ENCODE measurements at places on chromosomes 7 and 10.

- DNase-seq = no peak
These were observed 4.8 kb upstream of the DNAAF5 start for GRCh38 chr7:721619-722248.

DNA sequence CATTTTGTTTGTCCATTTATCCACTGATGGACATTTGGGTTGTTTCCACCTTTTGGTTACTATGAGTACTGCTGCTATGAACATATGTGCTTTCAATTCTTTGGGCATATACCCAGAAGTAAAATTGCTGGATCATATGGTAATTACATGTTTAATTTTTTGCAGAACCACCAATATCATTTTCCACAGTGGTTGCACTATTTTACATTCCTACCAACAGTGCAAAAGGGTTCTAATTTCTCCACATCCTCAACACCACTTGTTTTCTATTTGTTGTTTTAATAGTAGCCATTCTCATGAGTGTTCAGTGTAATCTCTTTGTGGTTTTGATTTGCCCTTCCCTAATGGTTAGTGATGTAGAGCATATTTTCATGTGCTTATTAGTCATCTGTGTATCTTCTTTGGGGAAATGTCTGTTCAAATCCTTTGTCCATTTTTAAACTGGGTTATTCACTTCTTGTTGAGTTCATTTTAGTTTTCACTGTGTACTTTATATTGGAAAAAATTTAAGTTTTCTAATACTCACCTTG lies 101.9 kb downstream of the HIBADH start:
- no peak for DNase-seq

DNA sequence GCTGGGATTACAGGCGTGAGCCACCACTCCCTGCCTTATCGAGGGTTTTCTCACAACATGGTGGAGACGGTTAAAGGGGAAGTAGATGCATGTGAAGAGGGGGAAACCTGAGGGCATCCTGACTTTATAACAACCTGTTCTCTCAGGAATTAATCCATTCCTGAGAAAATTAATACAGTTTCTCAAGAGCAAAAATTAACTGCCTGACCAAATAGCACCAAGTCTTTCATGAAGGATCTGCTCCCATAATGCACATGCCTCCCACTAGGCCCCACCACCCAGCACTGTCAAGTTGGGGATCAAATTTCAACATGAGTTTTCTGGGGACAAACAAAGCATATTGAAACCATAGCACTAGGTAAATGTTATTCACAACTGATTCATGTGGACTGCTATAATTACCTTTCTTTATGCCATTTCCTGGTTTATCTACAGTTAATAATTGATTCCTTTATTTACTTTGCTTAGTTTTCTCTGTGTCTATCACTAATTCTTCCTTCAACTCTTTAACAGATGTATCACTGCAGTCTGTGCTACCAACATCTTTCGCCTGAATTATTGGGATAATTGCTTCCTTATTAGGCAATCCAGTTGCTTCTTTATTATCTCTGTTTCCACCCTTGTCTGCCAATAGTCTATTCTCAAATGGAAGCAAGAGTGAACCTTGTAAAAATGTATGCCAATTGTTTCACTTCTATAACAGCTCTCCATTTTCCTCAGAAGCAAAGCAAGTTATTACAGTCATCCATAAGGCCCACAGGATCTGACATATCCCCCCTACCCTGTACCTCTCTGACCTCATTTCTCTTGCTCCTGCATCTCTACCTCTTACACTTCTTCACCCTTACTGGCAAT lies 12.9 kb upstream of the MICU1 start:
- no peak for DNase-seq

DNA sequence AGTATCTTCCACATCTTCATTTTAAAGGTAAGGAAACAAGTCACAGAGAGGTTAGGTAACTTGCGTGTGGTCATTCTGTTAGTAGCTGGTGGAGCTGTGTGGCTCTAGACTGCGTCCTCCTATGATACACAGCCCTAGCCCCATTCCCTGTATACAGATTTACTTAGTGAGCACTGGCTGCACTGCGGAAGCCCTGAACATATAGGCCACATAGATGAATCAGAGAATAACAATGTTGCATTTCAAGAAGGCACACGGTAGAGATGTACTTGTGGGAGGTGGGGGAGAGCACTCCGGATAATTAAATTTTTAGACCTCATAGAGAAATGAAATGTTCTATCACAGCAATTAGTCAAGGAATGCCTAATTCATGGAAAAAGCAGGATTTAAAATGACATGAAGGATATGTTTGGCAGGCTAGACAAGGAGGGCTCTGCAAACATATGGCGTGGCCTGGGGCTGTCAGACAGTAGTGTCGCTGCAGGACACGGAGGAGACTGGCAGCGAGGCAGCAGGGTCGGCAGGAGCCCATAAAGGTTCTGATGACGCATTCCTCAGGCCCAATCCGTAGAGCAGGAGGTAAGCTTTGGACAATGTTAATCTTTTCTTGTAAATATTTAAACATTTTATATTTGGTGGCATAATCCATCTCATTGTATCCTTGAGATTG lies 29.5 kb downstream of the RAB11FIP2 start:
- DNase-seq = no peak

GRCh38 chr10:75379212-75379724 lies 22.3 kb downstream of the ZNF503 start:
- DNase-seq = no peak

DNA sequence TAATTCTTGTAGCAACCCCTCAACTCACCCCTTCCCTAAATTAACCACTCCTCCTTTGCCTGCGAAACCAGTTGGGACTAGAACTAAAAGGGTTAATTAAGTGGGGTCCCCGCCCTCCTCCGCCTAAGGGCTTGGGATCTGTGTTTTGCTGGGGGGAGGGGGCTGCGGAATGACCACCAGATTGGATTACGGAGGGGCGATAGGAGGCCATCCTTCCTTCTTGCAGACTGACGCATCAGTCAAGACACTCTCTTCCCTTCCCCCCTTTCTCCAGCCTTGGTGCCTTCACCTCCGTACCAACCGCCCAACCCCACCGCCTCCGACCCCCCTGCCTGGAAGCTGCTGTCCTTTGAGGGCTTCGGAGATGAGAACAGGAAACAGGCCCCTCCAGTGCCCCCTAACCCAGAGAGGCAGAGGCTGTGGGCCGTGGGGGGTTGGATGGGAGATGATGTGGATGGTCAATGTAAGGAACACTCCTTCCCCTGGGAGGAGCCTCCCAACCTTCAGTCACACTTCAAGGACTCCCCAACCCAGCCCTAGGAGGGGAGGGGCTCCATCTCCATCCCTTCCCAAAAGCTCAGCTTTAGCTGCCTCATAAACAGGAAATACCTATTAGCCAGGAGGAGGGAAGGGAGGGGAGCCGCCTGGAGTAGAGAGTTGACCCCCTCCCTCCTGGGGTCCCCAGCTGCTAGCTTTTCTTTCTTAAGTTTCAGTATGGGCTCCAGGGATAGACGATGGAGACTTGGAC lies 997 bp upstream of the LDB1 start:
- no peak for DNase-seq

DNA sequence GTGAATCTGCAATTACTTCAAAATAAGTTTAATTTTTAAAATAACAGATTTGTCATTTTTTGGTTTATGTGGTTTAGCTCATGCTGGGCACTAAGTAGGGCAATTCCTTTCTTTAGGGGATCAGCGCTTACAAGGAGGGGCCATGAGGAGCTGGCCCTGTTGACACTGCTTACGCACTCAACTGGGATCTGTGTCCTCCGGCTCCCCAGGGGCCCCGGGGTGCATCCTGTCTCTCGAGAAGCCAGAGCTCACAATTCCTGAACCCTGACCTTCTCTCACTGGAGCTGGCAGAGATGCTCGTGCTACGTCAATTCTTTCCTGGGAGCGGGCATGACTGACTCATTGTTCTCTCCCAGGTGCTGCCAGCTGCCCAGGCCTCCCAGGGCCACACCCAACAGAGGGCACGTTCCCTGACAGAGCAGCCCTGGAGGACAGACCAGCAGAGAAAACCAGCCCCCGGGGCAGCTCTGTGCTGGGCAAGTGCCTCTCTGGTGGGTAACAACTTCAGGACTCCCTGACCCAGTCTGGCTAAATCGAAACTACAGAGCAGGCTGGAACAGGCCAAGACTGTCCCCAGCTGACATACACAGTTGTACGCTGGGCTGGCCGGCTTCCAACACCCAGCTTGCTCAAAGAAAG lies 36.8 kb downstream of the CTBP2 start:
- peak; percentile 31 for DNase-seq

GRCh38 chr7:91079487-91079886 lies 184.7 kb upstream of the FZD1 start:
- DNase-seq = no peak

DNA sequence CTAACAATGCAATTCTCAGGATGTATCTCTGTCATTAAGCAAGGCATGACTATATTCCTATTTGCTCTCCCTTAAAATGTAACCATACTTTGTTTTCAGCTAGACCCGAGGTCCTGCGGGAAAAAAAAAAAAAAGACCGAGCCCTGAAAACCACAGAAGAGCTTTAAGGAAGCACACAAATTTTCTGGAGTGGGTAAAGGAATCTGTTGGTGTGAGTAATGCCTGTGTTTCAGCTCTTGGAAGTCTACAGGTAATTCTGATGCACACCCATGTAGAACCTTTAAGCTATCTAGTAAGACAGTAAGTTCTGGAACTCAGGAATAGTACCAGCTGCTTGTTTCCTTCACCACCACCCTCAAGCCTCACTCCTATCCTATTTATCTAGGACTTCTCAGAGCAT lies 351.1 kb downstream of the PARD3 start:
- DNase-seq = no peak

- no peak for DNase-seq
These were observed 223.3 kb upstream of the FERD3L start for GRCh38 chr7:19368491-19368925.

GRCh38 chr7:151349507-151349853 lies 7.9 kb downstream of the NUB1 start:
- DNase-seq = no peak

DNA sequence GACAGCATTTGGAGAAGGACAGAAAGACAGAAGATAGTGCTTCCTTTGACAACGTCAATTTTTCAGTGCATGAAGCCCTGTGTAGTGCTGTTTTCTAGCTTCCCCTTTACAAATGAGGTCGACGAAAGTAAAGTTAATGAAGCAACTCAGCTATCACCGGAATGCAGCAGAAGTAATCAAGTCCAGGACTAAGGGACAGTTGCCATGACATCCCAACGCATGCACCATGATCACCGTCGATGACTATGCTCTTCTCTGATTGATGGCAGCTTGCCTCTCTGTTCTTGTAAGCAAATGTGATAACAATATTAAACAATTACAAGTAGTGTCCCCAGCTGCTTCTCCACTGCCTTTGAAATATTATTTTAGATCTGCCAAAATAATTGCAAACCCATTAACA lies 205.8 kb downstream of the FRMD4A start:
- DNase-seq = no peak

GRCh38 chr7:66100408-66101050 lies 14.1 kb upstream of the CRCP start:
- no peak for DNase-seq

DNA sequence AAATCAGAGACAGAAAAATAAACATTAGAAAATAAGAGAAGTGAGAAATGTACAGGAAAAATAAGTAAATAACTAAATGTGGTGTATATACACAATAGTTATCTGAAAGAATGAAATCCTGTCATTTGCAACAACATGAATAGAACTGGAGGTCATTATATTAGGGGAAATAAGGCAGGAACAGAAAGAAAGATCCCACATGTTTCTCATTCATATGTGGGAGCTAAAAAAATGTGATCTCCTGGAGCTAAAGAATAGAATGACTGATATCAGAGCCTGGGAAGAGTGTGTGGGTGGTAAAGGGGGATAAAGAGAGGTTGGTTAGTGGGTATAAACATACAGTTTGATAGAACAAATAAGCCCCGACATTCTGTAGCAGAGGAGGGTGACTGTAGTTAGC lies 27.3 kb downstream of the PLXDC2 start:
- no peak for DNase-seq

GRCh38 chr7:158824028-158824427 lies 5.3 kb downstream of the ESYT2 start:
- DNase-seq = no peak

DNA sequence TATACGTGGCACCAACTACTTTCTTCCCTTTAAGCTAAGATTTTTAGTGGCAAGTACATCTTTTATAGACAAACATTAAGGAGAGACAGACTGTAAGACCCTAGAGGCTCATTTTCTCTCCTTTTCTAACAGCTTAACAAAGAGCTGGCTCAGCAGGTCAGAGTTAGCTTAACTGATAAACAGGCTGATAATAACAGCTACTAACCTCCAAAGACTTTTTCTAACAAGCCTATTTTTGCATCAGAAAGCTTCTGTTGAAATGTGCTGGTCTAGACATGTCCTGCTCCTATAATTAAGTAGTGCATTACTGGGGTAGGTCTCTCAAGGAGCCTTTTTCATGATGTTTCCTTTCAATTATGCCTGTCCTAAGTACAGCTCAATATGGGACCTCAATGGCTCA lies 238.2 kb upstream of the FAM3C start:
- DNase-seq = no peak

- DNase-seq = no peak
These were observed 258.1 kb downstream of the STK31 start for GRCh38 chr7:23967949-23968599.

DNA sequence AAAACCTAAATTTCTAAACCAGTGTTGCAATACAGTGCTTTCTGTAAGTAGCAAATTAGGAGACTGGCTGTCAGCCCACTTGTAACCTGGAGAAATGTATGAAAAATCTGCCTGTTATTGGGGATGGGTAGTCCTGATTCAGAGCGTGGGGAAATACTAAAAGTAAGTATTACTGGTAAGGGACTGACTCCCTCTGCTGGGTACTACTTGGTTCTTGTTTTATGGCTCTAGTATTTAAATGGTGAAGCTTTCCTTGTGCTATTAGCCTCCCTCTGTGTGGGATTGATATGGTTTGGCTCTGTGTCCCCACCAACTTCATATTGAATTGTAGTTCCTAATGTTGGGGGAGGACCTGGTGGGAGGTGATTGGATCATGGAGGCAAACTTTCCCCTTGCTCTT lies 886.1 kb downstream of the SORCS1 start:
- DNase-seq = no peak

DNA sequence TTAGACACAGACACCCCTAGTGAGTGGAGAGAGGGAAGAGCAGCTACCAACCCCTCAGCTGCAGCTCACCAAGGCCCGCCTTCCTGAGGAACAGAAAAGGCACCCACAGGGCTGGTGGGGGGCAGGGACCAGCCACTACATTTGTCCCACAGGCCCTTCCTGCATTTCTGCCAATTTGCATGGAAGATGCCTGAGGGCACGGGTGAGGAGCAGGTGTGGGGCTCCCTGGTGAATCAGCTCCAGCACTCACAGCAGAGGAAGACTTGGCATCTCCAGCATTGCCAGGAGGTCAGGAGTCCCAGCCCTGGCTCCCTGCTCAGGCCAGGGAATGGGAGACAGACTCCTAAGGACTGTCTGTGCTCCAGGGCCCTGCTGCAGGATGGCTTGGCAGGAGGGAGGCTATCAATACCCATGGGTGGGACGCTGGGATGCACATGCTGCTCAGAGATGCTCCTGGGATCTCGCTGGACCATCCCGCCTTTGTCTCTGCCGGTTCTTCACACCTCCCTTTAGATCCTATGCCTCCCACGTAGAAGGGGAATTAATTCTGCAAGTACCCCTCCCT lies 109.7 kb downstream of the SLIT1 start:
- DNase-seq = no peak
